Right renal cortex interstitium (tissue), 3 donors: ENCODE measurements at places on chromosomes 4 and X. TPM values are rescaled to one million over a fixed set of nuclear protein-coding genes. Genes with fewer than 3 reads are reported as not detected.

Gene UCHL1
- 118 TPM for polyA plus RNA-seq

Gene RAB9B
- 2.4 TPM for polyA plus RNA-seq

Gene NALF2
- polyA plus RNA-seq, result 0.65 TPM

Gene CENPI
- polyA plus RNA-seq, result 8.9 TPM

Gene EDNRA
- 95.8 TPM for polyA plus RNA-seq
